ENCODE measurements at places on chromosomes 5 and 9.

DNA sequence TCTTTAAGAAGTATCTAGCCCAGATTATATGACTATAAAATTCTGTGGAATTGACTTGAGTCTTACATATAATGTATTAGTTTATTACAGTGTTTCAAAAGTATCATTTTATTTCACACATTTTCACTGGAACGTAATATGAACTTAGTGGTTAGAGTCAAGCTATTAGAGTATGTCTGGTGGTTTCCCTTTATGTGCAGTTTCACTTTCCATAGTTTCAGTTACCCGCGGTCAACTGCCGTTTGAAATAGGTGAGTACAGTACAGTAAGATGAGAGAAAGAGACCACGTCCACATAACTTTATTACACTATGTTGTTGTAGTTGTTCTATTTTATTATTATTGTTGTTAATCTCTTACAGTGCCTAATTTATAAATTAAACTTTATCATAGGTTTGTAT, 50.5 kb downstream of the COMMD10 start:
- DNase-seq, result no peak

GRCh38 chr5:160297776-160298175, 14.6 kb downstream of the CCNJL start:
- DNase-seq, result no peak

- no peak for DNase-seq
Measured at GRCh38 chr9:69137311-69137710, 36.8 kb upstream of the TJP2 start.

GRCh38 chr9:83108208-83108607, 45.3 kb upstream of the RASEF start:
- no peak for DNase-seq

GRCh38 chr5:176161431-176161830, 76.8 kb upstream of the SIMC1 start:
- DNase-seq, result no peak

GRCh38 chr5:172425402-172425801, 28.9 kb downstream of the SH3PXD2B start:
- no peak for DNase-seq

- DNase-seq, result no peak
Measured at GRCh38 chr5:68479524-68479923, 264.0 kb downstream of the PIK3R1 start.

GRCh38 chr5:1548702-1549474, 25.1 kb upstream of the LPCAT1 start:
- DNase-seq, result no peak

- DNase-seq, result no peak
Measured at GRCh38 chr5:137693307-137693950, 42.5 kb downstream of the KLHL3 start.

- no peak for DNase-seq
Measured at GRCh38 chr5:95791751-95792150, 30.8 kb downstream of the GLRX start.
